Calu3 (cell line): ENCODE measurements at places on chromosomes 5 and 9.

- DNase-seq, result no peak
Observed at GRCh38 chr9:3662671-3663070, 136.9 kb upstream of the RFX3 start.

DNA sequence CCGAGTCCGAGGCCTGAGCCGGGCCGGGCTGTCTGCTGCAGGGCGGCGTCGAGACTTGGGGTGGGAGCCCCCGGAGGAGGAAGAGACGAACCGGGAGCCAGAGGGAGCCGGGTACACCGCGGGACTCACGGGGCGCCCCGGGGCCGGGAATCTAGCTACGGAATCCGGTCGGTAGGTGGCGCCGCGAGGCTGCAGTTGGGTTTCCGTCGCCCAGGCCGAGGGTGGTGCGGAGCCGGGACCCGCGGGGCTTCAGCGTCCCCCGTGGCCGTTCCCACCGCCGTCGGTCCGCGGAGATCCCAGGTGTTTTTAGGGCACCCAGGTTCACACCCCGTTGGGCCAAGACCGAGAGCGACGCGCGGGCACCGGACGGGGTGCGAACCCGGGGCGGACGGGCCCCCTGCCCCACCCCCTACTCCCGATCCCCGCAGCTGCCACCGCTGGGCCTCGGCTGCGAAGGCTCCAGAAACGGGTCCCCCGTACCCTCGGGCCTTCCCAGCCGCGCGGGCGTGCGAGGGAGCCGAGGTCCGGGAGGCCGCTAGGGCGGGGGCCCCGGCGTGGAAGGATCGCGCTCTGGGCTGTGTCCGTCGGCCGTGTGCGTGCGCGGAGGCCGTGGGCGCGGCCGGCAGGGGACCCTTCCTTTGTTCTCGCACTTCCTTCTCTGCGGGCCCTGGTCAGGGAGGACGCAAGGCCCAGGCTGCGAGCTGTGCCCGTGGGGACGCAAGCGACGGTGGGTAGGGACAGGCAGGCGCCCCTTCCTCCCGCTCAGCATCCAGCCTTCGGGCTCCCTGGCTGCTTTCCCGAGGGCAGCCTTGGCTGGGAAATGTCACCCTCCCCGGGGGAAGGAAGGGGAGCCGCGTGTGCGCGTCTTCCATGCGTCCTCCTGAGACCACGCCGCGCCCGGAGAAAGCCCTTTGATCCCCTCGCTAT lies 146.6 kb downstream of the GAPVD1 start:
- DNase-seq, result peak; percentile 80

GRCh38 chr5:2000591-2000990 lies 117.9 kb upstream of the IRX4 start:
- no peak for DNase-seq

- DNase-seq, result no peak
Observed at GRCh38 chr9:104788251-104788650, 24.3 kb downstream of the NIPSNAP3B start.

DNA sequence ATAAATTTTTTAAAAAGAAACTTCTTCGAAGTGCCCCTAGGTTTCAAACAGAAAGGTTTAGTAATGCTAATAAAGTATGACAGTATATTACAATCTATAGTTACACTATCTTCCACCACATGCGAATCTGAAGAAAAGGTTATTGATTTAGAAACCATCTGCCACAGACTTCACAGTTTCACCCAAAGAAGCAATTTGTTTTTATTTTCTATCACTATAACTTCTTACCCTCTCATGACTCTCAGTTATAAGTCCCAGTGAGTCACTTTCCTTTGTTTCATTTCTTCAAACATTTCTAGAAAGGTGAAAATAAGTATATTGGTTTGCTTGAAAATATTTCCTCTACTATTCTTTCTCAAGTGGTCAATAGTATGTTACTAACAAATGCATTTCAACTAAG lies 93.6 kb downstream of the MCTP1 start:
- DNase-seq, result no peak

DNA sequence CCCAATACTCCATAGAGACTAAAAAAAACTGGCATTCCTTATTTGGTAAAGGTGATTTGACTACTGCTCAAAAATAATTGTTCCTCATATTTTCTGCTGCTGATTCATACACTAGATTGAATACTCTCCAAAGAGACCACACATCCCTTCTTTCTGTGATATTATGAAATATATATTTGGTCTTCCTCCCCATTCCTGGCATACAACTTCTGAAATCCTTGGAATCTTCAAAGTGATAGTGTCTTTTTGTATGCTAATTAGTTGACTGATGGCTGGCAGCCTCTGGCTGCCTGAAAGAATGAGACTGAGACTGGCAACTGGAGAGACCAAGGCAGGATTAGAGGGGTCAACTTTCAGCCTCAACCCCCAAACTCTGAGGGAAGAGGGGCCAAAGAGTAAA lies 348.0 kb upstream of the RFX3 start:
- no peak for DNase-seq

- DNase-seq, result no peak
Observed at GRCh38 chr5:39755452-39755851, 330.7 kb upstream of the DAB2 start.

DNA sequence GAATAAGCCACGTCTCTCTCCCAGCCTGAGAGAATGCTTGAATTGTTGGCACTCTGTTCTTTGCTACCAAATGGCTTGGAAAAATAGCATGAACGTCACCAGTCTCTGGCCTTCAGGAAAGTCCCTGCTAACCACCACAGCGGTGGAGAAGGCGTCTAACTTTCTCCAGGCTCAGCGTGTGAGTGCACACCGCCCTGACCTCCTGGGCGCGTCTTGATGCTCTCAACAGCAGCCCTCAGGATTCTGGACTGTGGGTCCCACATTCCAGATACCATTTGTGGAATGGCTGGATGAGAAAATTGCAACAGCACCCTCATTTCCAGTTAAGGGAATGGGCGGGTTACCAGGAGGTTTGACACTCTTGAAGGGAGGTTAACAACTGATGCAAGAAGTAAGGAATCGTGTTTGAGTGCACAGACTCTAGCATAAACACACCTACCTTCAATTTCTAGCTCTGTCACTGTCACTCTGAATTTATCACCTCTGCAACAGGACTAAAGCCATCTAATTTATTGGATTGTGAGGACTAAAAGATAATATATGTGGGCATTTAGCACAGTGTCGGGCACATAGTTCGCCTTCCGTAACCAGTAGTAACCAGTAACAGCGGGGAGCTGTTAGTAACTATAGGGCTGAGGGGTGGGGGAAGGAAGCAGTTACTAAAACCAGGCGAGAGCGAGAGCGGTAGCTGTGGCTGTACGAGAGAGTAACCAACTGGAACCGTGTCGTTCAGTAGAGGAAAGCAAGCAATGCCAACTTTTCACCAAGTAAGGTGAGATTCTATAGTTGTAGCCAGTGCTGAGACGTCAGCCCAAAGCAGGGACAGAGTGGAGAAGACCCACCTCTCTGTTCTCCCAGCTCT lies 807 bp upstream of the PLGRKT start:
- no peak for DNase-seq

DNA sequence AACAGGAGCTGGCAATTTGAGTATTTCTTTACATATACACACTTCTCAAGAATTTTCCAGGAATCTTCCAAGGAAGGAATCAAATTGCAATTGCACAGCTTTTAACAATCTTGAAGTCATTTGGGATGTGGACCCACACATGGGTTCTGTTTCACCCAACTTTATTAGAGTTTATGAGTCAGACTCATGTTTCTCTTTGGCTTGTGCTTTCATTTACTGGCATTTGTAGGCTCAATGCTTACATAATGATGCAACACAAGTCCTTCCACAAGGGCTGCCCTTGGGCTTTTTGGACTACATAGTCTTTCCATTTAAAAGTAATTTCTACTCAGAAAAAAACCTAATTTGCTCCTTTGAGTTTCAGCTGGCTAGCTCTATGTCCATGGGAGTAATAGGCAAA lies 4.6 kb upstream of the CDC37L1 start:
- no peak for DNase-seq

DNA sequence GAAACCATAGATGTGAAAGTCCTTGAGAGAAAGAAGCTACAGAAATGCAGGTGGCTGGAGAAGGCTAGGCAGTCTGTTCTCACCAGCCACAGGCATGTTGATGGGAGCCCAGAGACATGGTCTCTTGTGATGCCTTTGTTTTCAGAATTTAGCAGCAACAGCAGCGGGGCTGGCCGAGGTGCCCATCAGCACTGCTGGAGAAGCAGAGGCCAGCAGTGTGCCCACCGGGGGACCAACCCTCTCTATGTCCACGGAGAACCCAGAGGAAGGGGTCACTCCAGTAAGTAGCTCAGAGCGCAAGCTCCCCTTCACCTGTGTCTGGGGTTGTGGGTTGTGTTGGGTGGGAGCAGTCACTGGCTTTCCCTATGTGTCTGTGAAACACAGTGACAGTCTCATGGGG lies 59.6 kb downstream of the COL15A1 start:
- DNase-seq, result no peak

DNA sequence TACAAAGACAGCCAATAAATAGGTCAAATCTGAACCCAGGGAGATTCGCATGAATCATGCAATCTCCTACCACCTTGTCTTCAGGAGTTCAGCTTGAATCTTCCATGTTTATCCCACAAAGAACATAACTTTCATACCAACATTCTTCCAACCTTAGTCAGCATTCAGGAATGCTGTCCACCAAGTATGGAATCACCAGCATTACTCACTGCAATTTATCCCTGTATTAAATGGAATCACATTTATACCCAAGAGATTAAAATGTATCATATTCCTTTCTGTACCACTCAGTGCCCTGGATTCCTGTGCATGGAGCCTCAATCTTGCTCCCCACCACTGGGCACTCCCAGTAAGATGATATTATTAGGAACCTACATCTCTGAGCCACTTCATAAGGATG lies 162.6 kb downstream of the GLIS3 start:
- peak; percentile 51 for DNase-seq

GRCh38 chr5:151221574-151221973 lies 2.3 kb downstream of the CCDC69 start:
- no peak for DNase-seq

GRCh38 chr5:172898218-172898842 lies 60.9 kb upstream of the RPL26L1 start:
- DNase-seq, result no peak

DNA sequence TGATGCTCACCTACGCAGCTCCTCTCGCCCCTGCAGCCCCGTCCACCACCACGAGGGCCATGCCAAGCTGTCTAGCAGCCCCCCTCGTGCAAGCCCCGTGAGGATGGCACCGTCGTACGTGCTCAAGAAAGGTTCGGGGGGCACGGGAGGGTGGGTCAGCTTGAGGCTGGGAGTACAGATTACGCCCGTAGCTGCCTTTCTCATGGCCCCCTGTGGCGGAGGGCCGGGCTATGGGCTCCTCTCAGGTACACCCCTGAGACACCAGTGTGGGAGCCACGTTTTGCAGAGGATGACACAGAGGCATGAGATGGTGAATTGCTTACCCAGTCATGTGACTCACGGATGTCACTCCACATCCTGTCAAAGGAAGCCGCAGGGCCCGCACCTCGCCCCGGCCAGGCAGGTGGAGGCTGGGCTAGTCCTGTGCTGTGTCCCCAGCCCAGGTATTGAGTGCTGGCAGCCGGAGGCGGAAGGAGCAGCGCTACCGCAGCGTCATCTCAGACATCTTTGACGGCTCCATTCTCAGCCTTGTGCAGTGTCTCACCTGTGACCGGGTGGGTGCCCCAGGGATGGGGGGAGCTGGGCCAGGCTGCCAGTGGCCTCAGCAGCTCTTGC lies 33.7 kb downstream of the USP20 start:
- no peak for DNase-seq

- DNase-seq, result no peak
Observed at GRCh38 chr9:135608294-135608998, 30.9 kb downstream of the GLT6D1 start.

- no peak for DNase-seq
Observed at GRCh38 chr9:19788614-19789271, at the start of gene SLC24A2. TSS of gene SLC24A2 (minus strand) at chr9:19789037.

GRCh38 chr5:160802592-160802991 lies 49.4 kb downstream of the ATP10B start:
- DNase-seq, result peak; percentile 19

GRCh38 chr9:121998513-121999049 lies 94.5 kb downstream of the TTLL11 start:
- no peak for DNase-seq

GRCh38 chr5:40904205-40904993 lies 4.9 kb upstream of the C7 start:
- DNase-seq, result peak; percentile 75

DNA sequence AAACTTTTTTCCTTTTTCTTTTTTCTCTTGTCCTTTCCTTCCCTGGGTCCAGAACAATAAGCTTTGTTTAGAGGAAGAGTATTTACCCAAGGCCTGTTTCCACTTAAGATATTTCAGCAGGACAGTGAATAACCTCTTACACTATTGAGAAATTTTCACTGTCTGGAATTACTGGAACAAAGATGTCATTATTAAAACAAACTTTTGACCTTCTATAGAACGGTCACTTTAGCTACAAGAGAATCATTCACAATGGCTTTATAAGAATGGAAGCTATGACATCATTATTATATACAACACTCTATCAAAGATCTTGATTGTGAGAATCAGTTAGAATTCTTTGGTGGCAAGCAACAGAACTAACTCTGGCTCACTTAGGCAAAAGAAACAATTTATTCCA lies 22.0 kb upstream of the ARHGAP26 start:
- DNase-seq, result no peak

- no peak for DNase-seq
Observed at GRCh38 chr5:157387683-157388093, 72.3 kb upstream of the NIPAL4 start.

DNA sequence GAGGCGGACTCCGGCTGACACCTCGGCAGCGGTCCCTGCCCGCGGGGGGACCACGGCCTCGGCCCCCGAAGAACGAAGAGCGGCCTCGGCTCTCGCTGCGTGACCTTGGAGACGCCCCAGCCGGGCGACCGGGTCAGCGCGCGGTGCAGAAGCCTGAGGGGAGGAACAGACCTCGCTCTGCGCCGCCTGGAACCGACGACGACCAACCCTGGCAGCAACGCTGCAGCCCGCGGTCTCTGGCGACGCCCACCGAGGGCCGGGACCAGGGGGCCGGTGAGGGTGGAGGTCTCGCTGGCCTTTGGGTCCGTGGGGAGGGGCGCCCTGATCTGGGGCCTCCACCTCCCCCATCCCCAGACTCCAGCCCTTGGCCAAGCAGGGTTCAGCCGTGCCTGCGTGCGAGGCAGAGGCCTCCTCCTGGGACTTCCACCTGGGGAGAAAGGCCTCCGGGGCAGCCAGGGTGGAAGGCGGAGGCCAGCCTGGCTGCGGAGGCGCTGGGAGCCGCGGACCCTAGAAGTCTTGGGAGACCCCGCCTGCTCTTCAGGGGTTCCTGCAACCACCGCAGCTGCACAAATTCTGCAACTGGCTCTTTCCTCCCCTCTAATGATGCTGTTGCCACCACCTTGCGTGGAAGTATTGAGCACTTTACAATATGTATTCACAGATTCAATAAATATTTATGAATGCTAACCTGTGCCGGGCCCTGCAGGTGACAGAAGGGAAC lies 44.3 kb upstream of the SLC12A7 start:
- DNase-seq, result no peak

- no peak for DNase-seq
Observed at GRCh38 chr9:135080286-135081263, 6.9 kb upstream of the OLFM1 start.
